ENCODE measurements at places on chromosomes 7 and 10. TPM values are rescaled to one million over a fixed set of nuclear protein-coding genes. Genes with fewer than 3 reads are reported as not detected.

The CPA1 gene
- 2.1 TPM for total RNA-seq

The SMARCD3 gene
- total RNA-seq, result 44.7 TPM

The ANKRD2 gene
- not detected for total RNA-seq

The SLC29A4 gene
- 9.1 TPM for total RNA-seq

The CCL24 gene
- total RNA-seq, result not detected

The FAM237B gene
- 0.09 TPM for total RNA-seq

The LIPK gene
- not detected for total RNA-seq

The AGMO gene
- 1.0 TPM for total RNA-seq

The SMIM30 gene
- total RNA-seq, result 37.9 TPM

The GPR146 gene
- 2.4 TPM for total RNA-seq

The TMEM139 gene
- 2.8 TPM for total RNA-seq

The ANKIB1 gene
- 32.9 TPM for total RNA-seq

The PRR15 gene
- 0.18 TPM for total RNA-seq

The ELMO1 gene
- 48.3 TPM for total RNA-seq

The MYL10 gene
- not detected for total RNA-seq

The ZNF775 gene
- total RNA-seq, result 7.0 TPM

The TEX47 gene
- total RNA-seq, result not detected

The LRRD1 gene
- total RNA-seq, result 0.52 TPM

The KCND2 gene
- total RNA-seq, result 0.16 TPM

The SAMD9L gene
- total RNA-seq, result 0.09 TPM

The C7orf33 gene
- not detected for total RNA-seq

The TRIM74 gene
- not detected for total RNA-seq

The UCMA gene
- not detected for total RNA-seq

The ZNF425 gene
- total RNA-seq, result 3.4 TPM

The ITPRID1 gene
- 0.16 TPM for total RNA-seq

The METTL27 gene
- 1.2 TPM for total RNA-seq

The PTEN gene
- total RNA-seq, result 60.1 TPM

The CFAP46 gene
- 15.5 TPM for total RNA-seq

The GIMAP4 gene
- total RNA-seq, result 0.38 TPM

The CLEC5A gene
- 0.13 TPM for total RNA-seq

The CYP3A7 gene
- total RNA-seq, result not detected

The SH2B2 gene
- total RNA-seq, result 4.1 TPM

The DNAJB12 gene
- 28.9 TPM for total RNA-seq

The DRGX gene
- not detected for total RNA-seq

The ANKRD30A gene
- not detected for total RNA-seq

The CTTNBP2 gene
- total RNA-seq, result not detected

The OR6V1 gene
- total RNA-seq, result not detected

The TACC2 gene
- total RNA-seq, result 47.8 TPM

The PTPRE gene
- total RNA-seq, result 18.1 TPM
